ENCODE measurements at places on chromosomes 4 and X.

DNA sequence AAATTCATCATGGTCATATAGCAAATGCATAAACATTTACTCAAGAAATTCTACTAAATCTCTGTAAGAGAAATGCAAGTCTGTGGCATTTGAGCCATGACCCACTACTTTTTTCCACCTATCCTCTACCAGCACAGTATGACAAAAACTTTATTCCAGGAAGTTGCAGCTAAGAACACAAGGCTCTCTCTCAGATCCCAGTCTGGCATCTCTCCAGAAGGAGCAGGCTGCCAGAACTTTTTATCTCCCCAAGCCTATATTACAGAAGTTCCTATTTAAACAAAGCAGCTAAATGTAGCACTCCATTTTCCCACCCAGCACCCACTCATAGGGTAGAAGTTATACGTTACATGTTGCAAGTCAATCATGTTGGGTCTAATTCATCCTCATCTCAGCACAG is 49.3 kb upstream of the EPGN start:
- DNase-seq, result no peak

DNA sequence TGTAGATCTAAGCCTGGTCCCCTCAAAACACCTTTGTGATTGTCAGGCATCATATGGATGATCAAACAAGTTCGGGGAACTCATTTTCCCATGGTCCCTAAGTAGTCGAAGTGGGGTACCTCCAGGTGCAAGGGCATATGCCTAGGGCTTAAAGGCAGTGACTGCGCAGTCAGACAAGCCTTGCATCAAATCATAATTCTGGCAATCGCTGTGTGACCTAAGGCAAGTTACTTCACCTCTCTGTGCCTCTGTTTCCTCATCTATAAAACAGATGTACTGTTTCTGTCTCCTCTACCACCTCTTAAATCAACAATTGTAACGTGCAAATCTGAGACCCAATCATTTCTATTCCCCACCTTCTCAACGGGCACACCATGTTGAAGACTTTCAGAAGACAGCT is 1.8 kb downstream of the CD99L2 start:
- no peak for DNase-seq

- DNase-seq, result no peak
Measured at GRCh38 chrX:24253469-24253868, 60.4 kb downstream of the SUPT20HL2 start.

GRCh38 chr4:94582517-94582916 is 130.8 kb downstream of the PDLIM5 start:
- no peak for DNase-seq

DNA sequence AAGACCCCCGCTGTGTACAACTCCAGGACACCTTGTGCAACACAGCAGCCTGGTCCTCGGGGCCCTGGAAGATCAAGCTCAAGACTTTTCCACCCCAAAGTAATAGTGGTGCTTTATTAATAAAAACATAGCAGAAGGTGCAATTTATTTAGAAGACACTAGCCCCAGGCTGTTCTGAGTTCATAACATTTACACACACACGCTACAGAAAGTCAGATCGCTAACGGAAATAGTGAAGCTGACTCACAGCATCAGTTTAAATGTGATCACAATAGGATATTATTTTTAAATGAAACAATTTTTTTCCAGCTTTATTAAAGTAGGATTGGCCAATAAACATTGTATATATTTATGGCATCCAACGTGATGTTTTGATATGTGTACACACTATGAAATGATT is 141.0 kb downstream of the STK32B start:
- no peak for DNase-seq

GRCh38 chr4:107050525-107051135 is 14.5 kb upstream of the DKK2 start:
- DNase-seq, result no peak

DNA sequence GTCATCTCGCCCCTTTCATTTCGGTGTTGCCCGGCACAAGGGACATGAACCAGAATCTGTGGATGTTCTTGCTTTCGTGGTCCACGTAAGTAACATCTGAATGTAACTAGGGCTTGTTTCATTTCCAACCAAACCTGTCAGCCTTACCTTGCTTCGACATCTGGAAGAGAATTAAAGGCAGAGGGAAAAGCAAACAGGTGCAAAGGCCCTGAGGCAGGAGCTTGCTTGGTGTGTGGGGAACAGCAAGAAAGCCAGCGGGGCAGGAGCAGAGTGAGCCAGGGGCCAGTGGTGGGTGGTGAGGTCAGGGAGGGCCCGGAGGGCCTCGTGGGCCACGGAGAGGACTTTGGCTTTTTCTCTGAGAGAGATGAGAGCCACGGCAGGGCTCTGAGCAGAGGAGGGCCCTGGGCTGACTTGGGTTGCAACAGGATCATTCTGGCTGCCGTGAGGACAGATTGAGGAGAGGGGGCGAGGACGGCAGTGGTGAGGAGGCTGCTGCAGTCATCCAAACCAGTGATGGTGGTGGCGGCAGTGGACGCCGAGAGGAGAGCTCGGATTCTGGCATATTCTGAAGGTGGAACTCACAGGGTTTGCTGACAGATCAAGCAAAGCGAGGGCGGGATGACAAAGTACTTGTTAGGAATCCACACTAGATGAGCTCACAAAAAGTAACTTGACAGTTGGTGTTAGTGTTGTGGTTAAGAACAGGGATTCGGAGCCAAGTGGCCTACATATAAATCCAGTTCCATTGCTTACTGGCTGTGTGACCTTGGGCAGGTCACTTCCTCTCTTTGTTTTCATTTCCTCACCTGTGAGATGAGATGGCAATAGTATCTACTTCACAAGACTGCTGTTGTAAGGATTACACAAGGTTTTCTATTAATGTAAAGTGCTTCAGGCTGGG is 6.8 kb upstream of the WDR13 start:
- no peak for DNase-seq

DNA sequence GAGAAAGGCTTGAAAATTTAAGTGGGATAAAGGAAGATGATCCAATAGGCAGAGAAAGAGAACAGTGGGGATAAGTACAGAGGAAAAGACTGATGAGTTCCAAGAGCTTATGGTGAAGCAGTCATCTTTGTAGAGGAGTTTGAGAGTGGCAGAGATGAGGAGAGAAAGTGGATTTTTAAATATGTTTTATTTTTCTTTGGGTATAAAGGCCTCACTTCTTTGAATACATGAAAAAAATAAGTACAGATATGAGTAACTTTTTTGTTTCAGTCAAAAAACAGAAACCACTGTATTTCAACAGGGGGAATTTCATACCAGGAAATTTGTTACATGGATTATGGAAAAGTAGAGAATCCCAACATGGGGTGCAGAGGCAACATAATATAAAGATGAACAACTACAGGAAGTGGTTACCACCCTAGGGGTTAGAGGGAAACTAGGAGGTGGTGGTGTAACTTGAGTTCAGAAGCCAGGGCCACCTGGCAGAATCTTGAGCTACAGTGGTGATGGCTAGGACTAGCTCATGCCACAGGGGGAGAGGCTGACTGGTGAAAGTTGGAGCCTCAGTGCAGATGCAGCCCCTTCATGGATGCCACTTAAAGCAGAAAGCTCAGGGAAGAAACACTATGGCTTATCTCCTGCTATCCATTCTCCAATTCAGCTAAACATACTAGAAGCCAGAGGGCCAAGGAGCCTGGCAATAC is 3.4 kb upstream of the CYBB start:
- DNase-seq, result no peak

GRCh38 chrX:135541351-135541750 is 20.9 kb downstream of the INTS6L start:
- no peak for DNase-seq

DNA sequence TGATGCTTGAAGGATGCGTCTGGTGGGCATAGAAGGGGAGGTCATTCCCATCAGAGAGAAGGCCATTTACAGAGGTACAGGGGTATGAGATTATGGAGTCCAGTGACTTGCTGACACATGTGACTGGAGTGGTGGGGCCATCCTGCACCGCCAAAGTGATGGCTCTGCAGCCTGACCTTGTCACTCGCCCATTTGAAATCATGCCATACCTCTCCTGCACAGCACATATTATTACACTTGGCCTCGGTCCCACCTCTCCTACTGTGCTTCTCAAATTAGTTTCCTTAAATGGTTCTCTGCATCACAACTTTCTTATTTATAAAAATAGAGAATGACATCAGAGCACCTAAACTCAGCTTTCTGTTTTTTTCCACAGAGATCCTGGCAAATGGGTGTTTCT is 60.7 kb upstream of the HAND2 start:
- DNase-seq, result no peak

GRCh38 chr4:171919314-171919713 is 106.1 kb downstream of the GALNTL6 start:
- no peak for DNase-seq

Measured in NCI-H2081 treated with DMSO at 0.1 percent for 48 hours (cell line).